ENCODE measurements at places on chromosomes 4 and X.

DNA sequence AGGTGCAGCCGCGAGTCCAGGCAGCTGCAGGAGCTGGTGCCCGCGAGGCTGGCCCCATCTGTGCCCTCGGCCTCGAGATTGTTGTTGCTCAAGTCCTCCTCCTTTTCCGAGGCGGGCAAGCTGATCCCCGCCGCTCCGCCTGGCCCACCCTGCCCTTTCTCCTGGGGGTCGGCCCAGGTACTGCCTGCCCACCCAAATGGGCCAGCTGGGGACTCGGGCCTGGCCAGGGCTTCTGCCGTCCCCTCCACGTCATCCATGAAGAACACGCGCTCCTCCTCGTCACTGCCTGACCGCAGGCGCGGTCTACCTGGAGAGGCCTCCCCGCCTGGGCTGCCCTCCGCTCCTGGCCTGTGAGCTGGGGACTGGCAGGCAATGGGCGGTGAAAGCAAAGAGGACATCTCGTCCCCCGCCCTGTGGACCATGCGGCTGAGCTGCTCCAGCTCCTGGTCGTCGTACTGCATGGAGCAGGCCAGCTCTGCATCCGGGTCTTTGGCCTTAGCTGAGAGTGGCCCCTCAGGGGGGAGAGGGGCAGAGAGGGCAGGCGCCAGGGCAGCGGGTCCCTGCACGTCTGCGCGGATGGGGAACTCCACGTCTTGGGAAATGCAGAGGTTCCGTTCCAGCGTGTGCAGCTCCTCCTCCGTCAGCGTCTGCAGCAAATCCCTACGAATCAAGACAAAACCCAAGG lies 43.1 kb upstream of the MXD4 start:
- DNase-seq, result no peak

DNA sequence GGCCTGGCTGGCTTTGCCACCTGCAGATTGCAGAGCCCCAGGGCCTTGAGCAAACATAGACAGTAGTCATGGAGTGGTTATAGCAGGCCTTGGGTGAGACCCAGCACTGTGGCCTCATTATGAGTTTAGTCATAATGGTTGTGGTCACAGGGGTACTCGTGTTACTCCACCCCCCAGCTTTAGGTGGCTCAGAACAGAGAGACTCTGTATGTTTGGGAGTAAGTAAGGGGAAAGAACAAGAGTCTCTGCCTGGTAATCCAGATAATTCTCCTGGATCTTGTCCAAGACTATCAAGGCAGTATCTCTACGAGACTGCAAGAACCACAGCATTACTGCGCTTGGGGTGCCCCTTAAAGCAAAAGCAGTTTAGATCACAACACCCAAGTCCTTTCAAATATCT lies 62.3 kb upstream of the SCRG1 start:
- DNase-seq, result no peak

- DNase-seq, result no peak
These were observed 121.6 kb downstream of the RASL11B start for GRCh38 chr4:52983563-52984303.

- DNase-seq, result no peak
These were observed 303.5 kb upstream of the SPOCK3 start for GRCh38 chr4:167537761-167538160.

DNA sequence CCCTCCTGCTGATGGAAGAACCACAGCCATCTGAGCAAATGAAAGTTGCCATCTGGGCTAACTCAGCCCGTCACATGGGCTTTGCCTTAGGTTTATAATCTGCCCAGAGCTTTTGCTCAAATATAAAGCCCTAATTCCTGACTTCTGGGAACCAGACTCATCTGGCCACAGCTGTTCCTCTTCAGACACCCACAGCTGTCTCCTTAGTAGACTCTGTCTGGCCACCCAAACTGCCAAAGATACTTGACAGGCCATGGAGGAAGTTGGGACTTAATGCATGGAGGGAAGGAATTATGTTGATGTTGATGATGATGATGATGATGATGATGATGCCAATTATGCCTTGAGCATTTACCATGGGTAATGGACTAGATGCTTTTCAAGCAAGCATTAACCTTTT lies 8.0 kb downstream of the LGI2 start:
- DNase-seq, result no peak

- DNase-seq, result no peak
These were observed 112.8 kb upstream of the ATXN3L start for GRCh38 chrX:13432414-13433297.

- peak; percentile 73 for DNase-seq
These were observed 2.1 kb downstream of the ELOVL6 start for GRCh38 chr4:110196206-110196870.

DNA sequence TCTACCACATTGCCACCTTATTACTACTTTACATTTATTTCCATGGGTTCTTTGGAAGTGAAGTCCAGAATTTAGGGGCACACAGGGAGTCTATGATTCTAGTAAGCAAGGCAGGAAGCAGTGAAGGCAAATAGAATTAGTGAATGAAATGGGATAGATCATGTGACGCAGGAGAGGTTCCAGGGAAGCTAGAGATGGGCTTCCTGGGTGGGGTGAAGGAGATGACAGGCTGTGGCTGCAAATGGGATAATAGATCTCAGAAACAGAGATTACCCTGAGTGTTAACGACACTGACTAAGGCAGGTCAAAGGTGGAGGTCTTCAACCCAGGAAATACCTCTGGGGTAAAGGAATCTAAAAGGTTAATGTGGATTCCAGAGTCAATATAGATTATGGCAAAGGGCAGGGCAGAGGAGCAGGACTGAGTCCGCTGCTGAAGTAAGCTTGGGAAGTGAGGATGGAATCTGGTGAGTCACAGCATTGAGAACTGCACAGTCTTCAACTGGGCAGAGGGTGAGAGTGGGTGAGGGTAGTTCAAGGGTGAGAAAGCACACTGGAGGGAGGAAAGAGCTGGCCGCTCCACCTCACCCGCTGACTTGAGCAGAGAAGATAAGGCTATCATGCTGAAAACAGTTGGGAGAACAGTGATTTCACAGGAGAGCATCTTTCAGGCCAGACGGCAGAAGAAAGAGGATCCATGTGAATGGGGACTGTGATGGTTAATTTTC lies 70.8 kb downstream of the ANXA3 start:
- no peak for DNase-seq

DNA sequence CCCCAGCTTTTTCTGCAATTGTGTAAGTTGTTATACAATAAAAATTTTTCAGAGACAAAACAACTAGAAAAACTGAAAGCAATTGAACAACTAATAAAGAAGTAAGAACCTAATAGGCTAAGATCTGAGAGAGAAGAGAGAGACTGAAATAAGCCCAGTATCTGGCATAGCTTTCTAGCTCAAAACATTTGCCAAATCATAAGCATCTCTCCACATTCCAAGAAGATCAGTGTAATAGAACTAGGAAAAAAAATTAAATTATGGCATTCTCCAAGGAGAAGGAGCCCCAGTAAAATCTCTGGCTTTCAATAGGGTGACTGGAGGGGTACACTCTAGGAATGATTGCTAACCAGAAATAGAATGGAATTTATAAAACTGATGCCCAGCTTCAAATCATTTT lies 19.0 kb upstream of the PPP3CA start:
- DNase-seq, result no peak

GRCh38 chr4:19803406-19803805 lies 448.3 kb upstream of the SLIT2 start:
- DNase-seq, result no peak

- no peak for DNase-seq
These were observed 7.8 kb upstream of the XK start for GRCh38 chrX:37677765-37678164.

GRCh38 chr4:5370286-5370685 lies 319.0 kb downstream of the STK32B start:
- DNase-seq, result no peak

GRCh38 chr4:130479020-130479419 lies 1383.1 kb downstream of the C4orf33 start:
- DNase-seq, result no peak

GRCh38 chr4:40909363-40909876 lies 159.7 kb downstream of the NSUN7 start:
- no peak for DNase-seq

- no peak for DNase-seq
These were observed 37.6 kb downstream of the CTBP1 start for GRCh38 chr4:1211371-1211770.

- DNase-seq, result no peak
These were observed 158.8 kb downstream of the TECRL start for GRCh38 chr4:64250488-64250887.

DNA sequence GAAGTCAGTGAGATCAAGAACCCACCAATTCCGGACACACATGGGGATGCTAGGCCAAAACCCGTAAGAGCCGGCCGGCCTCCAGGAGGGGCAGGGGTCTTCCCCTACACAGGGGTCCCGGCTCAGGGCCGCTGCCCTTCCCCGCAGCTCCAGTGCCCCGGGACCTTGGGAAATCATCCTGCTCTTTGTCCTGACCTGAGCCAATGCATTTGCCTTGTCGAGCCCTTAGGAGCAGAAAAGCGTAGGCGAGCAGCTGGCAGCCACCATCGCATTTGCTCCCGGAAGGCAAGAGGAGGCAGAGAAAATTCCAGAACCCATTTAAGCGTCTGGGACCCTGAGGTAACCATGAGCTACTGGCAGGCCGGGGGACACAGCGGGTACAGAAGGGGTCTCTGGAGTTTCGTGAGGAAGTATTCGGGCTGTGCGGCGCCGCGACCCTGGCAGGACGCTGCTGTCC lies 7.4 kb upstream of the TNIP2 start:
- DNase-seq, result no peak

- no peak for DNase-seq
These were observed 159.4 kb downstream of the BMPR1B start for GRCh38 chr4:94917146-94917545.

DNA sequence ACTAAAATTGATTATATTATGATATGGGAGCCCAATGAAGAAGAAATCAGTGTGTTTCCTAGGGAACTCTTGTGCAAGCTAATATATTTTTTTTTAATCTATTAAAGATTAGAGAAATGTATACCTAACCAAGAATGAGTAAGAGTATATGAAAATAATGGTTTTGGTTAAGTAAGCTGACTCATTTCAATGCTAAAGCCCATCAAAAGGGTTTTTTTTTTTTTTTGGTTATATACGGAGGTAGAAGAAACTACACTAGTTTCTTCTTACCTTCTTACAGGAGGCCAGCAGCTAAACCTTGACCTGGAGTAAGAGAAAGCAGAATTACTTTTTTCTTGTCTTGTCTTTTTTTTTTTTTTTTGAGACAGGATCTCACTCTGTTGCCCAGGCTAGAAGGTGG lies 27.5 kb downstream of the RUFY3 start:
- DNase-seq, result no peak

- no peak for DNase-seq
These were observed 161.6 kb downstream of the SMIM20 start for GRCh38 chr4:26075583-26075982.

DNA sequence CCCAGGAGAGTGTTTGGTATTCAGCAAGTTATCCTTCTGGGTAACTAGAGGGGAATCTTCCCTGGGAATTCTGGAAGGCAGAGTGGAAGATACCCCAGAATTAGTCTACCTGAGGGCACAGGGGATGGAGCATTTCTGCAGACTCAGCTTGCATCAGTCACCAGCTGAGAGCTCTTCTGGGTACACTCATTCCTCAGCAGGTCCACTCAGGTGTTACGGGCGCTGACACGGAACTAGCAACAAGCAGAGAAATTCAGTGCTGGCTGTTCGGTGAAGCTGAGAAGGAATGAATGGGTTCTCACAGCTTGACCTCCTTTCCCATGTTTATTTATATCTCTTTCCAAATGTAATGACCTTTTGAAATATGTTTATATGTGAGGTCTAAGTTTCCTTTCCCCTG lies 106.0 kb upstream of the PNPLA4 start:
- no peak for DNase-seq

DNA sequence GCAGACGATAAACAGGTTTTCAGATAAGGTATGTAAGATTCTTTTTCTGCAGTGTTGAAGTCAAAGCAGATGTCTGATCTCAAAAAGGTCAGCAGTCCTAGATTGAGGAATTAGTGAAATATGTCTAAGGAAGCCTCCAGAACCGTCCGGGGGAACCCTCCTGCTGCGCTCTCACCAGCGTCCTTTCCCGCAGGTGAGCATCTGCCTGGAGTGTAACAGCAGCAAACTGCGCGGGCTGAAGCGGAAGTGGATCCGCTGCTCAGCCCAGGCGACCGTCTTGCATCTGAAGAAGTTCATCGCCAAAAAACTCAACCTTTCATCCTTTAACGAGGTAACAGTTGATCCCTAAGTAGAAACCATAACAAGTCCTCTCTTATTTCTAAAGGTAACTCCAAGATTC lies 55.5 kb downstream of the PCGF3 start:
- no peak for DNase-seq

- DNase-seq, result no peak
These were observed 20.5 kb downstream of the ARSJ start for GRCh38 chr4:113958766-113959538.

DNA sequence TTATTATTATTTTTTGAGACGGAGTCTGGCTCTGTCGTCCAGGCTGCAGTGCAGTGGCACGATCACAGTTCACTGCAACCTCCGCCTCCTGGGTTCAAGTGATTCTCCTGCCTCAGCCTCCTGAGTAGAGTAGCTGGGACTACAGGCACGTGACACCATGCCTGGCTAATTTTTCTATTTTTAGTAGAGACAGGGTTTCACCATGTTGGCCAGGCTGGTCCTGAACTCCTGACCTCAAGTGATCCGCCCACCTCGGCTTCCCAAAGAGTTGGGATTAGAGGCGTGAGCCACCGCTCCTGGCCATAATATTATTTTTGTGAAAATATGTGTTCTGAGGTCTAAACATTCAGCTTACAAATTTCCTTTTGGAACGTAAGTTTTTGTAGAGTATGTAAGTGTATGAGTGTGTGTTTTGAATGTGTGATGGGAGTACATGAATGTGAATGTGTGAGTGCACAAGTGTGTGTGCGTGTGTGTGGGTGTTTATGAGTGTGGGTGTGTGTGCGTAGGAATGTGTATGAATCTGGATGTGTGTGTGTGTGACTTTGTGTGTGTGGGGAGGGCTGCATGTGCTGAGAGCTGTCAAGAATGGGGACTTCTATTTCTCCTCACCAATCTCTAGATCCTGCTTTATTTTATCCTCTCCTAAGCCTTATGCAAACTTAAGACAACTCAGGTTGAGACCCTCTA lies 5.7 kb upstream of the MGST2 start:
- no peak for DNase-seq

DNA sequence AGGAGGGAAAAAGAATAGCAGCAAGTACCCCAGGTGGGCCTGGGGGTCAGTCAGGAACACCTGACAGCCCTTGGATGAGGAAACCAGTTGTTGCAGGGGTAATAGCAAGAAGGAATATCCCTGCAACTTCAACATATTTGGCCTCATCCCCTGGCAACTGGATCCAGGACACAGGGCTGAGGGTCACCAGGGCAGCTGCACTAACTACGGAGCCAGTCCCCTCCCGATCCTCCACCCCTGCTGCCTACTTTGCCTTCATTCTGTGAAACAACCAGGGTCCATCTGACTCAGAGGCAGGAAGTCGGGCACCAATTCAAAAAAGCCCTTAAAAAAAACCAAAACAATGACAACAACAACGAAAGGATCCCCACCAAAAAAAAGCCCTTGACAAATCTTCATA lies 52.9 kb downstream of the FRMPD3 start:
- DNase-seq, result no peak

- DNase-seq, result no peak
These were observed 132.2 kb upstream of the AGA start for GRCh38 chr4:177574446-177574845.

DNA sequence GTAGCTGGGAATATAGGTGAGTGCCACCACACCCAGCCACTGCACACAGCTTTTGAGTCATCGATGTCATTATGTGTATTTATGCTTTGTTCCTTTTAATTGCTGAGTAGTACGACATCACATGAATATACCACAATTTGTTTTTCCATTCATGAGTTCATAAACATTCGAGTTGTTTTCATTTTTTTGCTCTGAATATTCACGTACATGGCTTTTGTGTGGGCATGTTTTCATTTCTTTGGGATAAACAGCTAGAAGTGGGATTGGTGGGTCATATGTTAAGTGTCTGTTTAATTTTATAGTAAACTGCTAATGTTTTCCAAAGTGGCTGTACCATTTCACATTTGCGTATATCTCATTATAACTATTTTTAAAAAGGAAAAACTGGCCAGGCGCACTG lies 45.1 kb upstream of the KDR start:
- no peak for DNase-seq
